Esophagus squamous epithelium (tissue), 5 donors: ENCODE measurements at places on chromosomes 6 and 20. TPM values are rescaled to one million over a fixed set of nuclear protein-coding genes. Genes with fewer than 3 reads are reported as not detected.

Gene TUBE1
- 9.7 TPM for total RNA-seq

Gene SLC35D3
- total RNA-seq: not detected

Gene SLCO4A1
- total RNA-seq: 22.1 TPM

Gene MICB
- 0.23 TPM for total RNA-seq

Gene ISM1
- 2.3 TPM for total RNA-seq

Gene ESR1
- total RNA-seq: 0.40 TPM

Gene PRPF6
- 36.0 TPM for total RNA-seq

GRCh38 chr6:45169815-45170214 is 158.3 kb upstream of the RUNX2 start:
- H3K27me3 ChIP-seq: no peaks in the 10 kb centered on the region
- no peak overlapping the region for H3K4me3 ChIP-seq
- DNase-seq: no peak
- no peaks in the 10 kb centered on the region for H3K36me3 ChIP-seq
- no peaks in the 10 kb centered on the region for H3K4me1 ChIP-seq
- no peak overlapping the region for H3K27ac ChIP-seq

DNA sequence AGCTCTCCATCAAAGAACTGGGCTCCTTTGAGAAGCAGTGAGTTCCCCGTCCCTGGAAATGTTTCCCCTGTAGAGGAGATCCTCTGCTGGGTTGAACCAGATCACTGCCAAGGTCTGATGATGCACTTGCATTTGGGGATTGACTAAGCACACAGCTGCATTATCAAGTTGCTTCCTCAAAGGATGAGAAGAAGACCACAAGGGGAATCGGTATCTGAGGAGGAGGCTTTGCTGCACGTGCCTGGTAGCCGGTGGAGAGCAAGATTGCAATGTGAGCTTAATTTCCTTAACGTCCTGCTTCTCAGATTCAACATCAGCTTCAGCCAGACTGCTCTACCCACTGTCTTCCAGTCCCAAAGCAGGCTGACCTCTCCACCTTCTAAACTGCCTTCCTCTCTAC is 128.8 kb upstream of the STMND1 start:
- no peaks in the 10 kb centered on the region for H3K27me3 ChIP-seq
- H3K4me3 ChIP-seq: no peak overlapping the region
- H3K27ac ChIP-seq: no peak overlapping the region
- no peak for DNase-seq

DNA sequence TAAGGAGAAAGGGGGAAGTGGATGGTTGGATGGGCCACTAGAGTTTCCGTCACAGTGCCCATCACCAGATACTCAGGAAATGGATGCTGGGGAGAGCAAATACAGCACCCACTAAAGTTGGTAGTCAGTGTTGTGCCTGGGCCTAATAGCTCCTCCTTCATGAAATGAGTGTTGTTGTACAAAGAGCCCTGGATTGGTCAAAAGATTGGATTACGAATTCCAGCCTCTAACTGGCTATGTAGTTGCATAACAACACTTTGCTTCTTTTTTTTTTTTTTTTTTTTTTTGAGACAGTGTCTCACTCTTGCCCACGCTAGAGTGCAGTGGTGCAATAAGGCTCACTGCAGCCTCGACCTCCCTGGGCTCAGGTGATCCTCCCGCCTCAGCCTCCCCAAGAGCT is 27.4 kb downstream of the KCNG1 start:
- H3K4me1 ChIP-seq: peaks cover 6% of the 10 kb centered on the region
- no peaks in the 10 kb centered on the region for H3K27me3 ChIP-seq
- H3K27ac ChIP-seq: no peak overlapping the region
- DNase-seq: no peak
- H3K4me3 ChIP-seq: no peak overlapping the region
- no peaks in the 10 kb centered on the region for H3K36me3 ChIP-seq

DNA sequence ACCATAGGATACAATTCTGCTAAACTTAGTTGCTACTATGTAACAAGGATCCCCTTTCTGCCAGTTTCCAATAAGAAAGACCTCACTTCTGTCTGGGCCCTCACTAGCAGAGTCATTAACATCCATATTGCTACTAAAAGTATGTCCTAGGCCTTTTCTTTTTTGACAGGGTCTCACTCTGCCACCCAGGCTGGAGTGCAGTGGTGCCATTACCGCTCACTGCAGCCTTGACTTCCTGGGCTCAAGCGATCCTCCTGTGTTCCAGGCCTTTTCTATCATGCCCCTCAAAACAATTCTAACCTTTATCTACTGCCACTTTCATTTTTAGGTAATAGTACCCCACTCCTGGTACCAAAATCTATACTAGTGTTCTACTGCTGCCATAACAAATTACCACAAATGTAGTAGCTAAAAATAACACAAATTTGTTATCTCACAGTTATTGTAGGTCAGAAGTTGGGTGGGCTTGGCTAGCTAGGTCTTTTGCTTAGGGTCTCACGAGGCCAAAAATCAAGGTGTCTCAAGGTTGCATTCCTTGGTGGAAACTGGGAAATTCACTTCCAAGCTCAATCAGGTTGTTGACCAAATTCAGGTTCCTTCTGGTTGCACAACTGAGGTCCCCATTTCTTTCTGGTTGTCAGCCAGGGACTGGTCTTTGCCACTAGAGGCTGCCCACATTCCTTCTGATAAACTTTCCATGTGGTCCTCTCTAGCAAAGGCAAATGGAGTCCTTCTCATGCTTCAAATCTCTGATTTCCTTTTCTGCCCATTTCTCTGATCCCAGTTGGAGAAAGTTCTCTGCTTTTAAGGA is 3.0 kb downstream of the CSNK2A1 start:
- H3K4me1 ChIP-seq: peaks cover 74% of the 10 kb centered on the region
- no peak for DNase-seq
- H3K27ac ChIP-seq: peak overlapping the region; percentile 3
- H3K27me3 ChIP-seq: no peaks in the 10 kb centered on the region
- no peak overlapping the region for H3K4me3 ChIP-seq

DNA sequence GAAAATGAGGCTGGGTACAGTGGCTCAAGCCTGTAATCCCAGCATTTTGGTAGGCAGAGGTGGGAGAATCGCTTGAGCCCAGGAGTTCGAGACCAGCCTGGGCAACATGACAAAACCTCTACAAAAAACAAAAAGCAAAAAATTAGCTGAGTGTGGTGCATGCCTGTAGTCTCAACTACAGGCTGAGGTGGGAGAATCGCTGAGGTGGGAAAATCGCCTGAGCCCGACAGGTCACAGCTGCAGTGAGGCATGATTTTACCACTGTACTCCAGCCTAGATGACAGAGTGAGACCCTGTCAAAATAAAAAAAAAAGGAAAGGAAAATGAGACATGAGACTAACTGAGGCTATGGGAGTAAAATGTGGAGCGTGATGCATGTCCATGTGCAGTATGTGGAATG is 88.0 kb upstream of the CD83 start:
- peaks cover 77% of the 10 kb centered on the region for H3K27me3 ChIP-seq
- H3K4me1 ChIP-seq: no peaks in the 10 kb centered on the region
- no peak overlapping the region for H3K4me3 ChIP-seq
- H3K27ac ChIP-seq: no peak overlapping the region

DNA sequence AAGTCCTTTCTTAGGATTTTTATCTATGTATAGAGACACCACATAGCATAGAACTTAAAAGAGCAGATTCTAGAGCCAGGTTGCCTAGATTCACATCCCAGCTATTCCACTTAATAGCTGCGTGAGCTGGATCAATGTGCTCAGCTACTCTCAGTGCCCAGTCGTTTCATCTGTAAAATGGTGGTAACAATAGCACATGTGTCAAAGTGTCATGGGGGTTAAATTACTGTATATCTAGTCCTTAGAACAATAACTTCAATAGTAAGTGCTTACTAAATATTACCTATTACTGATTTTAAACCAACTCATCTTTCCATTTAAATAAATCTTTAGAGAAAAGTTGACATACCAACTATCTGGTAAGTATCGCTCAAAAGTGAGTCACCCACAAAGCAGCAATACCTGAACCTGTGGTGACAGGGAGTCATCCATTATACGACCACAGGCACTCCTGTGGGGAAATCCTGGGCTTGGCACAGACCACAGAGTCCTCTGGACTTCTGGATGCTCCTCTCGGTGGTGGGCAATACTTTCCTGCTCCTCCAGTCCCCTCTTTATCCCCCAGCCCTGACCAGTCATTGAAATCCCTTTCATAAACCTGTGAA is 154.8 kb downstream of the PDSS2 start:
- no peak overlapping the region for H3K27ac ChIP-seq
- DNase-seq: no peak
- H3K4me1 ChIP-seq: no peaks in the 10 kb centered on the region
- H3K4me3 ChIP-seq: no peak overlapping the region

- H3K27ac ChIP-seq: no peak overlapping the region
- no peaks in the 10 kb centered on the region for H3K36me3 ChIP-seq
- no peak overlapping the region for H3K4me3 ChIP-seq
- no peaks in the 10 kb centered on the region for H3K4me1 ChIP-seq
Observed at GRCh38 chr6:44733868-44734267, 346.4 kb downstream of the CDC5L start.

- no peaks in the 10 kb centered on the region for H3K4me1 ChIP-seq
- no peak overlapping the region for H3K27ac ChIP-seq
- H3K4me3 ChIP-seq: no peak overlapping the region
- H3K36me3 ChIP-seq: no peaks in the 10 kb centered on the region
- no peaks in the 10 kb centered on the region for H3K27me3 ChIP-seq
Observed at GRCh38 chr20:9202420-9203080, 133.7 kb downstream of the PLCB4 start.

DNA sequence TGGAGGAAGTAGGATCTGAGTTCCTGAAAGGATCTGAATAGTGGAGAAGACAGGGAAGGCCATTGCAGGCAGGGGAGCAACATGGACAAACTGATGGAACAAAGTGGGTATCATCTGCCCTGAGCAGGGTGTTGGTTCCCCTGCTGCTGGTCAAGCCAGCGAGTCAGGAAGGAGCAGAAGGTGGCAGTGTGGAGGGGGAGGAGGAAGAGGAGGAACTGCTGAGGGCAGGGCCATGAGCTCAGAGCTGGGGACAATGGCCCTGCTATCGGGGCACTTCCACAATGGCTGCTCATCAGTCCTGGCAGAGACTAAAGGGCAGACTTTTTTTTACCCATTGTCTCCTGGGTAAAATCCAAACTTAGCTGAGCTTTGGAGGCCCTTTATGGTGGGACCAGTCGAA is 13.6 kb downstream of the CNBD2 start:
- H3K36me3 ChIP-seq: no peaks in the 10 kb centered on the region
- DNase-seq: no peak
- H3K27me3 ChIP-seq: no peaks in the 10 kb centered on the region
- no peak overlapping the region for H3K4me3 ChIP-seq

DNA sequence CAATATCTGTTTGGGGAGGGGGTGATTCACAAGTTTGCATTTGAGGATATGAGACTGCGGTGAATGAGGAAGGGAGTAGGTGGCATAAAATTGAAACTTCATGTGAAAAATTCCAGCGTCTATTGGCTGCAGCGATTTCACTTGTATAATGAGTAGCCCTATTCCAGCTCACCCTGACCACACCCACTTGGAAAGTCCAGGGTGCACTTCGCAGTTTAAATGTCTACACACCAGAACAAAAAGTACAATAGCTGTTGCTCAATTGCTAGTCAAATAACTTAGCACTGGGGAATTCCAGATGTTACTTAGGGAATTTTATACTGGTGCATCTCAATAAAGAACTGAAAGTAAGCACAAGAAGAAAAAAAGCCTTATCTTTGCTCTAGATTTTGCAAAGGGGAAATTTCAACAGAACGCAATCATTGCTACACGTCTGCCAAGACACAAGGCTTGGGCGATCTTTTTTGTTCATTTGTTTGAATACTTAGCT is 6.3 kb downstream of the TNFAIP3 start:
- peaks cover 47% of the 10 kb centered on the region for H3K4me1 ChIP-seq
- H3K36me3 ChIP-seq: peaks cover 44% of the 10 kb centered on the region
- peak overlapping the region; percentile 16 for H3K4me3 ChIP-seq

DNA sequence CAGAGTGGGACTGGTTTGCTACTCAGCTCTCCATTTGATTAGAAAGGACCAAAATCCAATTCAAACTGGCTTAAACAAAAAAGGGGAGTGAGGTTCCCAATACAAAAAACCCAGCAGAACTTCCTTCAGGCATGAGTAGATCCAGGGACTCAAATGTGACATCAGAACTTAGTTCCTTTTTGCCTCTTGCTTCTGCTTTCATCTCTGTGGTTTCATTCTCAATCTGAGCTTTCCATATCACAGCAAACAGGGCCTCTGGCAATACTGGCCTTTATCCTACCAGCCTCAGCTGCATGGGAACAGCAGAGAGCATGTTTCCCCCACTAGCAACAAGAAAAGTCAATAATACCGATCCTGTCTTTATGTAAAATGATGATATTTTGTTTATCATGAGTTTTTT is 28.6 kb upstream of the PRELID3B start:
- no peaks in the 10 kb centered on the region for H3K27me3 ChIP-seq
- no peak overlapping the region for H3K27ac ChIP-seq
- H3K4me1 ChIP-seq: no peaks in the 10 kb centered on the region
- no peak overlapping the region for H3K4me3 ChIP-seq
- DNase-seq: no peak

DNA sequence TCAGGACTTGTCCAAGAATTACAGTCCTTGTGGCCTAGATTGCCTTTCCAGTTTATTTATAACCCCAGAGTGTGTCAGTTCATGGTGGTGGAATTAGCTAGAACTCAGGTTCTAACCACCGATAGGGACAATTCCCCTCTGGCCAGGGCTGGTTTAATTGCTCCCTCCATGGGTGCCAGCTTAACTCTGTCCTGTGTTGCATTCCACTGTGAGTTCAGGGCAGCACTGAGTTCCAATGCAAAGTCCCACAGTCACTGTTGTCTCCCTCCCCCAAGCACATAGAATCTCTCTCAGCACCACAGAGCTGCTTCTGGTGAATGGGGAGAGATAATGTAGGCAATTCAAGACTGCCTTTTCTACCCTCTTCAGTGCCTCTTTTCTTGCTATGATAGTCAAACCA is 82.5 kb upstream of the TNFRSF21 start:
- H3K4me3 ChIP-seq: no peak overlapping the region
- H3K4me1 ChIP-seq: no peaks in the 10 kb centered on the region
- no peak overlapping the region for H3K27ac ChIP-seq
- no peaks in the 10 kb centered on the region for H3K36me3 ChIP-seq

- H3K27ac ChIP-seq: no peak overlapping the region
- no peaks in the 10 kb centered on the region for H3K27me3 ChIP-seq
- peaks cover 22% of the 10 kb centered on the region for H3K4me1 ChIP-seq
- no peak overlapping the region for H3K4me3 ChIP-seq
- DNase-seq: no peak
- H3K36me3 ChIP-seq: no peaks in the 10 kb centered on the region
Observed at GRCh38 chr6:158709809-158710208, 60.0 kb downstream of the SYTL3 start.

GRCh38 chr6:133313068-133313467 is 71.9 kb downstream of the EYA4 start:
- DNase-seq: no peak
- no peaks in the 10 kb centered on the region for H3K4me1 ChIP-seq
- H3K36me3 ChIP-seq: no peaks in the 10 kb centered on the region
- H3K27ac ChIP-seq: no peak overlapping the region

DNA sequence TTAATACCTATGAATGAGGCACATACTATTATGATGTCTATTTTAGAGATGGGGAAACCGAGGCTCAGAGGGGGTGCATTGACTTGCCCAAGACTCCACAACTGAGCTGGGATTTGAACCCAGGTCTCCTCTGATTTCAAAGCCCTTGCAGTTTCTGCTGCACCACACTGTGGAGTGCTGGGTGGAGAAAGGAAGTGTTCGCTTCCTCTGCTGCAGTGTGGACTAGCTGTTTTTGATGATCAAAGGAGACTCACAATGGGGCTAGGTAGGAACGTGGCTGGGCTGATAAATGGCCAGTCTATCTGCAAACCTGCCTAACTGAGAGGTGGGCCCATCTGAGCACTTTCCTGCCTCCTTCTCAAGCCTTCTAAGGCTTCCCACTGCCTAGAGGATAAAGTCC is 87.2 kb downstream of the CD40 start:
- no peaks in the 10 kb centered on the region for H3K27me3 ChIP-seq
- H3K36me3 ChIP-seq: no peaks in the 10 kb centered on the region
- no peak overlapping the region for H3K4me3 ChIP-seq
